ENCODE measurements at places on chromosomes 12 and 14.

DNA sequence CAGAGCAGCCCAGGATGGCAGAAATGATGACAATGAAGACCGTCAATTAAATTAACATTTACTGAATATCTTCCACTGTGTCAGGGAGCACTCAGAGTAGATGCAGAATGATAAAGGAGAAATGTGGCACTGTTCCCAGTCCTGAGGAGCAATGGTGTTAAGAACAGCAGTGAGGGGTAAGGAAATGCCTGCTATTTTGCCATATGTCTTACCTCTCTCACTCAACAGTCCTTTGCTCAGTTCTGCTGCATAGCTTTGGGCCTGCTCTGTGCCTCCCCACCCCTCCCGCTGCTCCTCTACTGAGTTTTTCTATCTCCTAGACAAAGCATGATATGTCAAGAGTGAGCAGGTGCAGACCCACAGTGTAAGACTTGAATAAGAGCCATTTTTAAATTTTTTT, 318.8 kb downstream of the NAV3 start:
- no peak for DNase-seq

DNA sequence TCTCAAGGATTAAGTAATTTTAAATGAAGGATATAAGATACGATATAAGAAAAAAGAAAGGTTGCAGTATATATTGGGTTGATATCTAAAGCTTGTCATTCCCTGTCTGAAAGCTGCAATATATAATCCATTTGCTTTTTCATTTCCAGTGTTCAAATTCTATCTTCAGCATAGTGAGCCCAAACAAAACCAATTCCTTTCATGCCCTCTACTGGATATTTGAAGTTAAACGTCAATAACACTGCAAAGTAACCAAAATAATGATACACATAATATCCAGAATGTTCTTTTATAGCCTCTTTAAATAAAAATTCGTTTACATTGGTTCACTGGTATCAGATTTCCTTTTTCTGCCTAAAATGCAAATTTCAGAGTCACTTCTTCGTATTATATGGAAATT, 64.5 kb upstream of the DAAM1 start:
- DNase-seq: no peak

- DNase-seq: no peak
Observed at GRCh38 chr14:85479306-85479705, 50.6 kb upstream of the FLRT2 start.

GRCh38 chr12:106299202-106299774, 3.2 kb upstream of the TCP11L2 start:
- no peak for DNase-seq

DNA sequence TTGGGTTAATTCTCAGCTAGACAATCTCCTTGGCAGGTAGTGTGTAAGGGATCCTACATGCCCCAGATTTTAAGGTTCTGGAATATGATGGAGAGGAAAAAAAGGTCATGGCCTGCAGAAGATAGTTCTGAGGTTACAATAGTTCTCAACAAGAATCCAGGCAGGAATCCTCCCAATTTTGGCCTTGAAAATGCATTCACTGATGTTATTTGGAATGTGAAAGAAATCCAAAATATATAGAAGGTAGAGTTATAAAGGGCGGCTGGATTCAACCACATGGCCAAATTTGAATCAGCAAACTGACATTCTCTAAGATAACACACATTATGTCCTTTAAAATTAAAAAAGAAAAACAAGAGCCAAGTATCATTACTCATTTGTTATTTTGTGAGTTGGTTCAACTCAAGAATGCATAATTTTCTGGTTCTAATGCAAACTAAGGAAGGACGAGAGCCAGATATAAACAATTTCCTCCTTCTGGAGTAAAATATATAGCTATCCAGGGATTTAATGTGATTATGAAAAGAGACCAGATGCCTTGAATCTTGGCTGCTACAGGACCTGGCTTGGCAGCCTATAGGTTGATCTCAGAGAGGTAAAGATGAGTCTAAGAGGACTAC, 177.0 kb upstream of the G2E3 start:
- no peak for DNase-seq

- DNase-seq: no peak
Observed at GRCh38 chr12:122226366-122227125, 694 bp upstream of the DIABLO start.

GRCh38 chr12:71353607-71354006, 86.0 kb upstream of the LGR5 start:
- DNase-seq: no peak

DNA sequence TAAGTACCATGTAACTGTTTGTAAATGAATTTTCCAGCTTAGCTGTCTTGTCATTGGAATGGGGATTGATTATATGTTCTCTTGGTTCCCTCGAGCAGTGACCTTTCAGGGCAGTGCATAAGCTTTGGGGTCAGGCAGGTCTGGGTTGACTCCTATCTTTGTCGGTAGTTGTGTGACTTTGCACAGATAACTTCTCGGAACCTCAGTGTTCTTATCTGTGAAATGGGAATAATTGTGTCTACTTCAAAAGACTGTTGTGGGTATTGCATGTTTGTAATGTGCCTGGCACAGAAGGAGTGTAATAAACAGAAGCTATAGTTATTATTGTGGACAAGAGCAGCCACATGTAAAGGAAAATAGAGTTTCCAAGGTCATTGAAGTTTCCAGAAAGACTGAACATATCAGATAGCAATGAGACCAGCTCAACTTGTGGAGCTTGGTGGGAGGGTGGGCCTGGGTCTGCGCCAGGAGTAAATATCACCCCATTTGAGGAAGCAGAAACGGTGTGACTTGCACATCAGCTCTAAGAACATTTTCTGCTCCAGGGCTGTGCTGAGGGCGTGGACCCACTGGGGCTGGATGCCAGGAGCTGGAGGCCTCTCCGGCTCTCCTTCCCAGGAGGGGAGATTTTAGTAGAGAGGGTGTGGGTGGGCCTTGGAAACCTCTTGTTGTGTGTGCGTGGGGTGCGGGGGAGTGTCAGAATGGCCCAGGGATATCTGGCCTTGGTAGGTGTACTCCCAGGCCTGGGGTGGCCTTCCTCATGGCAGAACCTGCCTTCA, 19.7 kb downstream of the FOS start:
- DNase-seq: no peak

DNA sequence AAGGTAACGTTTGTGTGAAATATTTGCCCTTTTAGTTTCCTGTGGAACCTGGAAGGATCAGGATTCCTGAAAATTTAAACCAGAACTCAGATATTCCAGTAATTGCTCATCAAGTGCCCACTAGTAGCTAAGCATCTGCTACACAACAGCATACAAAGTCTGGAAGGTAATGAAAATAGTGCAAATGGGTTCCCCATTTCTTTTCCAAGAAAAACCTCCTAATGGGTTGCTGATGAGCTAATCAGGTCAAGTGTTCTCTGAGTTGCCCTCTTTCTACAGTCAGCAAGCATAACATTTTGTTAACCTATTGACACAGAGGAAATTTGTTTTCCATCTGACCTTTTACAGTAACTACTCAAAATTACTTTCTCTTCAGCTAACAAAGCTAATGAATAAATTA, 83.6 kb upstream of the PMCH start:
- DNase-seq: no peak

DNA sequence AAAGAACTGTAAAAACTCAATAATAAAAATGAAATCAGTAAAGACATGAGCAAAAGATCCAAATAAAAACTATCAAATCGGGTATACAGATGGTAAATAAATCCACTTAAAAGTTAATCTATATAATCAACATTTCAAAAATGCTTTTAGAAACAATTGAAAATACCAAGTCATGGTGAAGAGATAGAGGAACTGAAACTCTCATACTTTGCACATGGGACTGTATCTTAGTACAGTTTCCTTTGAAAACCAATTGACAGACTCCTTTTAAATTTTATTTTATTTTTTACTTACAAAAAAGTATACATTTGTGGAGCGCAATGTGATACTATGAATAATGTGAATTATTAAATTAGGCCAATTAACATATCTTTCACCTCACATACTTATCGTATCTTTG, 98.6 kb upstream of the FAR2 start:
- DNase-seq: no peak

DNA sequence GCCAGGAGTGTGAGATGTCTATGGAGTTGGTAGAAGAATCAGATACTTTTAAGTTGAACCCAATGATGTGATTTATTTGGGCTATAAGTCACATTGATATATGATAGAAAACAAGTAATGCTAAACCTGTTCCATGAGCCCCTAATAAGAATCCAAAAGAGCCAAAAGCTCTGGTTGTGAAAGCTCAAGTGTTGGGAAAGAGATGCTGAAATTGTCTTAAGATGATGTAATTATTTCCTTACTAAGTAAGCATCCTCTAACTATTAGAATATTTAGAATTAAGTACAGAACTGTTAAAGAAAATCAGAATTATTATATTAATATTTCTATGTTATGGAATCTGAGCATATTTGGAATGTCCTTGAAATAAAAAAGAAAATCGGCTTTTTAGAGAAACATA, 17.6 kb upstream of the SLC2A13 start:
- no peak for DNase-seq

- peak; percentile 72 for DNase-seq
Observed at GRCh38 chr12:64452559-64453329, 824 bp downstream of the TBK1 start.

DNA sequence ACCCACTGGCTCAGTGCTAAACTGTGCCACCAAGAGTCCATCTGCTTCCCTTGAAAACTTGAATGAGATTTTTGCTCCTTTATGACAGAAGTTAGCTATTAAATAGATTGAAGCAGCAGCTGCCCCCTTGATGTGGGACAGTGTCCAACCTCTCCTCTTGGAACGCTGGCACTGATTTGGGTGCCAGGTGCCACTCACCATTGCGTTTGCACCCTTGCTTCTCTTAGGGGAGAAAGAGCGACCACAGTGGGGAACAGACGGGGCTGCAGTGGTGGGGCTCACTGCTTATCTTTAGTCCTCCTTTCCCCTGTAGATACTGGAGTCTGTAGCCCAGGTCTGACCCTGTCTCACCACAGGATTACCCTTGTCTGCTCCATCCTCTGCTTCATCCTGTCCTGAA, 9.4 kb downstream of the EP400 start:
- DNase-seq: no peak

DNA sequence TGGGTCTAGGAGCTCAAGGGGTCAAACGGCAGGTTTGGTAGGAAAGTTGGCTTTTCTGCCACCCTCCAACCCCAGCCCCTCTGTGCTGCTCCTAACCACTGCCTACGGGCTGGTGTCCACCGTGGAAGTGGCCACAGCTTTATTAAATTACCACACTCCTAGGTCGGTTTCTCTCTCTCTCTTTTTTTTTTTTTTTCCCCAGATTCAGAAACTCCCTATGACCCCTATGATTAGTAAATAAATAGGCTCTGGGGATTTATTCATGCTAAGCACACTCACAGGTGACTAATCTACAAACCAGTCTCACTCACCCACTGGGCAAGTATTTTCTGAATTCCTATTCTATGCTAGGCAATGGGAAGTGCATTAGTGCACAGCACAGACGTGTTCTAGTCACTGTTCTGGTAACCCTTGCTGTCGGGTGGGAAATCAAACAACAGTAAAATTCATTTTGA, 8.7 kb upstream of the DDX47 start:
- DNase-seq: peak; percentile 72

DNA sequence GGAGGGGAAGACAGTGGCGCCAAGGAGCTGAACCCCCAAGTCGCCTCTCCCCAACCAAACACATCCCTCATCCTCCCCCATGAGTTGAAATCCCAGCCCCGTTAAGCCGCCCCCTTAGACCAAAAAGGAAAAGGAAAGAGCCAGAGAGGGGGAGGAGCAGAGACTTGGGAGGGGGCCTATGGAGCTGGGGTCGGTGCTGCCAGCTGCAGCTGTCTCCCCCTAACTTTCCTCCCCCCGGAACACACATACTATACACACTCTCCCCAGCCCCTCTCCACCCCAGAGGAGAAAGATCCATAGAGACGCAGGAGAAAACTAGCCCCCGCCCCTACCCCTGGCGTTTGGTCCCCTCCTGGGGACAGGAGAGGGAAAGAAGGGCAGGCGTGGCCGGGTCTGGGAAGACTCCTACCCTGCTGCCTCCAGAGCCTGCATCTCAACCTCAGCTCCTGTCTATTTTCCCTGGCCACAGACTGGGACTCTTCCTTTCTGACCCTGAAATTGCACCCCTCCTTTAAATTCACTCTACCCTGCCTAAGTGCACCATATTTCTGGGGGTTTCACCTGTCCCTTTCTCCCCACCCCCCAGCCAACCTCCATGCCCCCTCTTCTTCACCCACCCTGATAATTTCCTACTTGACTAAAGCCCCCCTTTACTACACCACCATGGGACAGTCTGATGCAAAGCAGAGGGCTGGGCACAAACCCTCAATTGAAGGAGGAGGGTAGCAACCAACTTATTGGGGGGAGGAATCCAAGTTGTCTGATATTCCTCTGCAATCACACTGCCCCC, 1.7 kb upstream of the HOXC9 start:
- DNase-seq: no peak

DNA sequence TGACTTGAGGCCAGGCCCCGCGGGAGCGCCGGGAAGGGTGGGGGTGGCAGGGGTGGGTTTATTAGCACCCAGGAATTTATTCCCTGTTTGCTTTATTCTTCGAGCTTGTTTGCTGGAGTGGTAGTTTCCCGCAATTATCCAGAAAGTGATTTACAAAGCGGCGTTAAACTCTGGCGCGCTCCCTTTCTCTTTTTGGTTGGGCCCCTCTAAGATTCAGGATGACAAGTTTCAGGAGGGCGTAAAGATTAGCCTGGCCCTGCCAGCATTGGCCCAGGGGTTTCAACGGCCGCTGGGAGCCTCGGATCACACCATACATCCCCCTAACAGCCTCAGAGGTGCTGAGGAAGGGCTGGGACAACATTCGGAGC, 444 bp upstream of the NKX2-8 start:
- DNase-seq: no peak

- DNase-seq: no peak
Observed at GRCh38 chr14:53330441-53330840, 177.3 kb upstream of the DDHD1 start.

DNA sequence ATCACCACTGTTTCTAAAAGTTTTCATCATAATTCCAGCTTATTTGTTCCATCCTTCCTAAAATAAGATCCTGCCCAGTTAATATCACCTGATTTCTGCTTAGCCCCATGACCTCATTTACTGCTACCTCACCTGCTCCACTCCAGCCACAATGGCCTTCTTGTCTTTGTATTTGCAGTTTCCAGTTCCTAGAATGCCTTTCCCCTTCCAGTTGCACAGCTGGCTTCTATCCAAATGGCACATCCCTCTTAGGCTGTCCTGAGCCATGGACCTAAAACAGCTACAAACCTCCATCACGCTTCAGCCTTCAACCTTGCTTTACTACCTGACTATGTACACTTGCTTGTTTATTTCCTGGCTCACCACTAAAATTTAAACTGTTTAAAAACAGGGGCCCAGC, 6.5 kb upstream of the LGMN start:
- DNase-seq: no peak

DNA sequence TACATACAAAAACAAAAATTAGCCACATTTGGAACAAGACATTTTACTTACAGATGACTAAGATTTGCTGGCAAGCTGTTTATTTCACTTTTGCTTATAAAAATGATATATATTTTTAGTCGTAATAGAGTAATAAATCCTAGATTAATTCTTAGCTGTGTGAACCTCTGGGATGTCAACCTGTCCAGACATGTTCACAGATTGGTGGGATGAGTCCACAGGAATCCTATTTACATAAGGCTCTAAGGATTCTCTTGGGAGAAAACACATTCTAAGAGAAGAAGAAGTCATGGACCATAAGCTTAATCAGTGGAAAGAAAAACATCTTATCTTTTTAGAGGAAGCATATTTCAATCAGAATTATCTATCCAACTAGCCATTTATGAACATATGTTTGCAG, 797.4 kb downstream of the C12orf50 start:
- no peak for DNase-seq

- DNase-seq: no peak
Observed at GRCh38 chr14:75150150-75150549, 23.3 kb upstream of the NEK9 start.

Measured in GM04504 (cell line).